Stimulated activated CD8-positive, alpha-beta memory T cell treated with anti-CD3 and anti-CD28 coated beads, Interleukin-15, amount 100 ng/mL, for 48 hours (primary cell): ENCODE measurements at places on chromosomes 1 and 21.

- no peak for DNase-seq
These were observed 39.0 kb upstream of the LMX1A start for GRCh38 chr1:165395478-165395877.

DNA sequence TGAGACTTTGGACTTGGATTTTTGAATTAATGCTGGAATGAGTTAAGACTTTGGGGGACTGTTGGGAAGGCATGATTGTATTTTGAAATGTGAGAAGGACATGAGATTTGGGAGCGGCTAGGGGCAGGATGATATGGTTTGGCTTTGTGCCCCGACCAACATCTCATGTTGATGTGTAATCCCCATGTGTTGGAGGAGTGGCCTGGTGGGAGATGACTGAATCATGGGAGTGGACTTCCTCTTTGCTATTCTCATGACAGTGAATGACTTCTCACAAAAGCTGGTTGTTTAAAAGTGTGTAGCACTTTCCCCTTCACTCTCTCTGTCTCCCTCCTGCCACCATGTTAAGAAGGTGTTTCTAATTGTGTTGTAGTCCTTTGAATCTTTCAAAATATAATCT is 9.3 kb upstream of the PHGDH start:
- no peak for DNase-seq

GRCh38 chr1:186978596-186979556 is 150.1 kb downstream of the PLA2G4A start:
- DNase-seq: no peak

DNA sequence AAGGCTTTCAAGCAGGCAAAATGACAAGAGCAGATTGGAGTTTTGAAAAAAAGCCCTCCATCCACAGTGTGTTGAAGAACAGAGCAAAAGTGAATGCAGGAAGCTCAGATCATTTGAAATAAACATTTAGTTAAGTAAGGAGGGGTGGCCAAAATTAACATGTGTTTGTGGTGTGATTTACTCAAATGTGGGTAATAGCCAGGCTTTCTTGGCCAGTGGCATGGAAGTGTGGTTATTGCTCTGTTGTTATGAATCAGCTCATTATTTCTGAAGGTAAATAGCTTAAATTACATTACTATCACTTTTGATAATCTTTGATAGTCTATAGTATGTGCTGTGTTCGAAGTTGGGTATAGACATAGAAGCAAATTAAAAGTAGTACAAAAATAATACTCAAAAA is 485.9 kb downstream of the LMO4 start:
- no peak for DNase-seq

- no peak for DNase-seq
These were observed 17.3 kb upstream of the IRF2BP2 start for GRCh38 chr1:234627009-234627950.

GRCh38 chr1:48079096-48079495 is 81.9 kb upstream of the TRABD2B start:
- no peak for DNase-seq

DNA sequence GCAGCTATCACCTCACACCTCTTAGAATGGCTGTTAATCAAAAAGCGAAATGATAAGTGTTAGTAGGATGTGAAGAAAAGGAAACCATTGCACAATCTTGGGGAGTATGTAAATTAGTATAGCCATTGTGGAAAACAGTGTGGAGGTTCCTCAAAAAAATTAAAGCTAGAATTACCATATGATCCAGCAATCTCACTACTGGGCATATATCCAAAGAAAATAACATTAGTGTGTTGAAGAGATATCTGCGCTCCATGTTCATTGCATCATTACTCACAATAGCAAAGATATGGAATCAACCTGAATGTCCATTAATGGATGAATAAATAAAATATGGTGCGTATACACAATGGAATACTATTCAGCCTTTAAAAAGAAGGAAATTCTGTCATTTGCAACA is 68.9 kb downstream of the SNRPE start:
- no peak for DNase-seq
